Neural progenitor cell (in vitro differentiated cells): ENCODE measurements at places on chromosomes 3 and 15. TPM values are rescaled to one million over a fixed set of nuclear protein-coding genes. Genes with fewer than 3 reads are reported as not detected.

DNA sequence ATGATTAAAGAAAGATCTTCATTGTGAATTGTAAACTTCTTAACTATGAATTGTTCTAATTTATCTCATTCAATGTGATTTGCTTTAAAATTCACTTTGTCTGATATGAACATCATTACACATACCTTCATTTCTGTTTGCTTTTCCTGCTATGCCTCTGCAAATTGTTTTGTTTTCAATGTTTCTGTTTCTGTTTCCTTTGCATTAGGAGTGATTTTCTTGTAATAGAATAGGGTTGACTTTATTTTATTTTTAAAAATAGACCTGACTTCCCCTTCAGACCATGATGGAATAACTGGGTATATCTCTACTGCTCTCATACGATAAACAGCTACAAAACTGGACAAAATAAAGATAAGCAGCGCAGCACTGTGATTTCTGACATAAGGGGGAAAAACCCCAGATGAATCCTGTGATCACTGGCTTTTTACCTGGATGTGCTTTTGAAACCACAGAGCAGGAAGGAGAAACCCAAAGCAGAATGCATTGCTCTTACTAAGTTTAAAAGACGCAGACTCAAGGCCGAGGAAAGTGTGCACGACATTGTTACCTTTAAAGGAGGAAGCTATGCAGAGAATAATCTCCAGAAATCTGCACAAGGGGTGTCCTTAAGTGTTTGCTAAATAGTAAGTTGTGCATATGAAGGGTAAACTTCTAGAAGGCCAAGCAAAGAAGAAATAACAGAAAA is 420.2 kb downstream of the TBC1D5 start:
- no peaks in the 10 kb centered on the region for H3K4me1 ChIP-seq
- no peaks in the 10 kb centered on the region for H3K27me3 ChIP-seq
- DNase-seq: no peak
- no peaks in the 10 kb centered on the region for H3K36me3 ChIP-seq

DNA sequence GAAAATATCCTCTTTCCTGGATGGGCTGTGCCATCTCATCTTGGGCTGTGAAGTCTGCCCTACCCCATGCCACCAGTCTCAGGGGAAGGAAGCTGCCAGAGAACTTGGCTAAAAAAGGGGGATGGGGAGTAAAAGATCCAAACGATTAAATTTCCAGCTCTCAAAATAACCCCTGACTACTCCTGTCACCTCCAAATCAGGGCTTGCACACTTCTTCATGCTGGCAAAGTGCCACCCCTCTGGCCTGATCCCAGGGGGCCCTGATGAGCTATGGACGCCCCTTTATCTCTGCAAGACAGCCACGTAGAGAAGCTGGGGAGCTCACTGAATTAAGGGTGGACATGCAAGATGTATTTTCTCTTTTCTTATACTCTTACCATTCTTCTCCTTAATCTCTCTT is 1.2 kb upstream of the MLF1 start:
- no peaks in the 10 kb centered on the region for H3K36me3 ChIP-seq
- no peak overlapping the region for H3K4me3 ChIP-seq
- H3K27ac ChIP-seq: no peak overlapping the region
- no peaks in the 10 kb centered on the region for H3K4me1 ChIP-seq
- H3K27me3 ChIP-seq: peaks cover 30% of the 10 kb centered on the region

DNA sequence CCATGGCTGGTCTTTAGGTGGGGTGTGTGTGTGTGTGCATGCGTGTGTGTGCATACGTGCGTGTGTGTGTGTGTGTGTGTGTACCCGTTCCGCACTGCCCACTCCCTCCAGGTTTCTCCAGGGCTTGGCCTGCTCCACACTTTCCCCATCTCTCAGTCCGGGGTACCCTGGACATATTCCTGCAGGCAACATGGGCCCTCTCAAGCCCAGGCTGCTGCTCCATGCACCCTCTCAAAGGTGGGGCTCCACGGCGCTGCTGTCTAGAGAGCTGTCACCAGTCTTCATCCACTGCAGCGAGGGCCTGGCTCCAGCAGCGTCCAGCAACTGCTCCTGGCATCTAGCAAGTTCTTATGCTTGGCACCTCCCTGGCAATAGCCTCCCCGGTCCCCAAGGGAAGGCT is 86.1 kb downstream of the ATP10A start:
- H3K4me3 ChIP-seq: no peak overlapping the region
- DNase-seq: no peak
- H3K4me1 ChIP-seq: peaks cover 16% of the 10 kb centered on the region
- H3K27me3 ChIP-seq: no peaks in the 10 kb centered on the region
- H3K27ac ChIP-seq: no peak overlapping the region

GRCh38 chr15:76310475-76311099 is 682 bp downstream of the ETFA start:
- DNase-seq: peak; percentile 36
- H3K4me3 ChIP-seq: peak overlapping the region; percentile 80
- H3K27me3 ChIP-seq: no peaks in the 10 kb centered on the region

DNA sequence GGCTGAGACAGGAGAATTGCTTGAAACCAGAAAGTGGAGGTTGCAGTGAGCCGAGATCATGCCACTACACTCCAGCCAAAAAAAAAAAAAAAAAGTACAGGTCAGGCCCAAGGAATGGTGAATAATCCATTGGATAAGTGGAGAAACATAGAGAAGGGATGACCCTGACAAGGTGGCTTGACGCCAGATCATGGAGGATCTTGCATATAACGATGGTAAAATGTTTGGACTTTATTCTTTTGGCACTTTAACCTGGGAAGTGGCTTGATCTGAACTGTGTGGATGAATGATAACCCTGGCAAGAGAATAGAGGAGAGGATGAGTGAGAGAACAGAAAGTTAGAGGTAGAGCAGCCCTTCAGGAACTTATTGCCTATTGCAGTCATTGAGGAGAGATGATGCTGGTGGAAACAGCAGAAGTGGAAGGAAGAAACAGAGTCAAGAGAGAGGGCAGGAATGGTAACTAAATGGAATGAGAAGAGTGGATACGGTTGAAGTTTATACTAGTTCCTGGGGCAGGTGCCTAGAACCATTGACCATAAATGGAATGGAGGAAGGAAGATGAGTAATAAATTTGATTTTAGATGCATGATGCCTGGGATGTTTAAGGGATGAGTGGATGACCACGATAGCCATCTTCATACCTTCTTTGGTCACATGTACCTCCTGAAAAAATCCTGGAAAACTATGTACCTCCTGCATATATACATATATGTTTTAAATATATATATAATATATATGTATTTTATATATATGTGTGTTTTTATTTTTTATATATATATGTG is 57.8 kb downstream of the BLM start:
- H3K27ac ChIP-seq: no peak overlapping the region
- no peaks in the 10 kb centered on the region for H3K4me1 ChIP-seq
- no peak overlapping the region for H3K4me3 ChIP-seq
- peaks cover 13% of the 10 kb centered on the region for H3K36me3 ChIP-seq

Gene TERC
- 47.5 and 119 TPM in 2 replicates for total RNA-seq

DNA sequence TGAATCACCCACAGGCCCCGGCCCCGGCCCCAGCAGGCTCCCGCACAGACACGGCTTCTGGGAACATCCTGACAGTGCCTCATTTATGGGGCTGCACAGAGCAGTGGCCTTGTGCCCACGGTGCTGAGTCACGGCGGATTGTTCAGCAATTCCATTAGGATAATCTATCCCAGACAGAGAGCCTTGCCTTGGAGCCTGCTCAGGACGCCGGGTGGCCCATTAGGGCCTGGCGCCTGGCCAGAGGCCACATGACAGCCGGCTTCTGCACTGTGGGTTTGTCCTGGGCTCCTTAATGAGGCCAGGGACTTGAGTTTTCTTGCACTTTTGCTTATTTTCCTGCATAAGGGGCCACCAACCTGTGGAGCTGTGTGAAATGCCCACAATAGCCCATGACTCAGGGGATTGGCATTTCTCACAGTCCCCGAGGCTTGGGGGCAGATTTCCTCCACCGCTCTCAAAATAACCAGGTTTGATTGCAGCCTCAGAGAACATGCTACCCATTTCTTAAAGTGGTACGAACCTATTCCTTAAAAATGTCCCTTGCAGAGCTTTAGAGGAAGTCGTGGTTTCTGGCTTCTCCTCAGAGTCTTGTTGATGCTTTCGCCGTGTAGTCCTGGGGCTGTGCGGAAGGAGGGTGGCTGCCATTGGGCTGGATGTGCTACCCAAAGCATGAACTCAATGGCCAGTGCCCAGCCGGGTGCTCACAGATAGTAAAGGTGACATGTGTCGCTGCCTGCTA is 19.0 kb downstream of the SYNM start:
- no peaks in the 10 kb centered on the region for H3K36me3 ChIP-seq
- peak; percentile 55 for DNase-seq
- H3K4me3 ChIP-seq: no peak overlapping the region
- no peak overlapping the region for H3K27ac ChIP-seq
- no peaks in the 10 kb centered on the region for H3K27me3 ChIP-seq

Gene ABI3BP
- not detected in 2 replicates for total RNA-seq

Gene LRRK1
- 0.43 TPM in 1 of 2 replicates, not detected in the other for total RNA-seq

- no peaks in the 10 kb centered on the region for H3K4me1 ChIP-seq
- H3K27me3 ChIP-seq: no peaks in the 10 kb centered on the region
These were observed 46.5 kb upstream of the ARPP19 start for GRCh38 chr15:52615302-52615701.

DNA sequence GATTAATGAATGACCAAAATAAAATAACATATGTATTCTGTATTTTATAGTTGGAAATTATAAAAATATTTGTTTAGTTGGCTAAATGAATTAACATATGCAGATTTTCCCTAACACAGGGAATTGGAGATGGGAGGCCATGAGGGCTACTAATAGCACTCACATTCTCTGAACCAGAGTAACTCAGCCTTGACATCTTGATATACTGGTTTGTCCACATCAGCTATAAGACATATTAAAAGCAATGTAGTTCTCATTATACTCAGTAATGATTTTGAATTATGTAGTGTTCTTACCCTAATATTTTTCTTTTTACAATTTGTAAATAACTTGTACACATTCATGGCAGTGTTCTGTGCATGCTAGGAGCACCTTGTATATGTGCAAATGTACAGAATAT is 255.9 kb downstream of the EPHA6 start:
- no peak overlapping the region for H3K4me3 ChIP-seq
- no peak for DNase-seq

- no peaks in the 10 kb centered on the region for H3K4me1 ChIP-seq
- DNase-seq: no peak
- H3K27ac ChIP-seq: no peak overlapping the region
These were observed 4.3 kb upstream of the GPR160 start for GRCh38 chr3:170033489-170033888.

DNA sequence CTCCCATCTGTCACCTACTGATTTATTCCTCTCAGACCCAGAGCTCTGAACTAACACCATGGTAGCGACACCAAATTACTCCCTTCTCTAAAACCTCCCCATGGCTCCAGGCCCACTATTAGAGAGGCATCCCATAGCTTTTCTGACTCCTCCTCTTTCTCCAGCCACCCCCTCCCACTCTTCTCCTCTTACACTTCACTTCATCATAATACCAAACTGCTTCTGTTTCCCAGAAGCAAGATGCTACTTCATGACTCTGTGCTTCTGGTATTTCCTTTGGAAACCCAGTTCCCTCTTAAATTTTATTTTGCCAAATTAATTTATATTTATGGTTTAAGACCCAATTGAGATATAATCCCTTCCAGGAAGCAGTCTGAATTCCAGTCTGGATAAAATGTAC is 465.1 kb upstream of the PDZRN3 start:
- peaks cover 8% of the 10 kb centered on the region for H3K4me1 ChIP-seq
- no peak overlapping the region for H3K4me3 ChIP-seq
- no peak overlapping the region for H3K27ac ChIP-seq
- no peaks in the 10 kb centered on the region for H3K36me3 ChIP-seq
- no peaks in the 10 kb centered on the region for H3K27me3 ChIP-seq

Gene TLR9
- total RNA-seq: not detected in 2 replicates

DNA sequence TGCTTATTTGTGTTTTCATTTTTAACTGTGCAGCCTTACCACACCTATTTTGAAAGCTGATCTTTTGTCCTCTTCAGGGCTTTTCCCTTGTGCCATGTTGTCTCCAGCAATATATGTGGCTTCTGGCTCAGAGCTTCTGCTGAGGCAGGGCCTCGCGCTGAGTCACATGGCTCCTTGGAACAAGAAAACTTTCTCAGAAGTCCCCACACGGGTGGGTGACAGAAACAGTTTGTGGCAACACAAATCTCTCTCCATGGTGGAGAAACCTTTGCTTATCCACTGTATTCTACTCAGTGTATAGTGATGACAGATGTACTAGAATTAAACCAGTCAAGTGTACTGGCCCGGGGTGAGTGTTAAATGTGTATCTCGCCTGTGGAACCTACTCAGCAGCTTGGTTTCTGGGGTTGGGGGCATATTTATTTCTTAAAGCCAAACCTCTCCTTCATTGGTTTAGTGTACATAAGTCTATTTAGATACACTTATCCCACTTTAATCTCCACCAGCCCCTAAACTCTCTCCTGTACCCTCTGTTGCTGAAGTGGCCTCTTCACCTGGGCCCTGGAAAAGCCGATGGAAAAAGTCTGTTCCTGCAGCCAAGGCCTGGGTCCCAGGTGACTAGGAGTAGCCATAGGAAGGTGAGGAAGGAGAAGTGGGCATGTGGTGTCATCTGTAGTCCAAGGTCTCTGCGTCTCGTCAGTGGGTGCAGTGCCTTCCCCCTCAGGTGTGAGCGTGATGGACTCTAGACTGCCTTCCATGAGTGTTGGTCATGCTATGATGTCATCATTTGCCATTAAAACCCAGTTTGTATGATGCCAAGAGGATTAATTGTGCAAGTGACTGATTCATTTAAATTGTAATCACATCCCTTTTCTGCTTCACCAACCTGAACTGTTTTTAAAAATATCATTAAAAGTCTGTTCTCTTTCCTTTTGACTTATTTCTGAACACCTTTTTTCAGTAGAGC is 3.2 kb upstream of the FBXL22 start:
- no peaks in the 10 kb centered on the region for H3K36me3 ChIP-seq
- no peak overlapping the region for H3K4me3 ChIP-seq
- H3K27ac ChIP-seq: no peak overlapping the region
- no peak for DNase-seq

- H3K27me3 ChIP-seq: no peaks in the 10 kb centered on the region
- H3K27ac ChIP-seq: no peak overlapping the region
- no peak overlapping the region for H3K4me3 ChIP-seq
- no peaks in the 10 kb centered on the region for H3K36me3 ChIP-seq
- DNase-seq: no peak
- peaks cover 25% of the 10 kb centered on the region for H3K4me1 ChIP-seq
These were observed 39.1 kb upstream of the DNAJC13 start for GRCh38 chr3:132378048-132378762.

- H3K4me1 ChIP-seq: no peaks in the 10 kb centered on the region
- no peak overlapping the region for H3K27ac ChIP-seq
- H3K4me3 ChIP-seq: no peak overlapping the region
- no peaks in the 10 kb centered on the region for H3K27me3 ChIP-seq
- DNase-seq: no peak
These were observed 76.4 kb downstream of the CHRNA7 start for GRCh38 chr15:32106401-32107381.

DNA sequence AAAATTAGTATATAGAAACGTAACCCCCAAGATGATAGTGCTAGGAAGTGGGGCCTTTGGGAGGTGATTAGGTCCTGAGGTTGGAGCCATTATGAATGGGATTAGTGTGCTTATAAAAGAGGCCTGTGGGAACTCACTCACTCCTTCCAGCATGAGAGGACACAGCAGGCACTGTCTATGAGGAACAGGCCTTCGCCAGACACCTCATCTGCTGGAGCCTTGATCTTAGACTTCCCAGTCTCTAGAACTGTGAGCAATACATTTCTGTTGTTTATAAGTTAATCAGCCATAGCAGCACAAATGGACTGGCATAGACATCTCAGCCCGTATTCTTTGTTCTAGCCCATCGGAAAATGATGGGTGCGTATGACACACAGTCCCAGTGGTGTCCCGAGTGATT is 152.3 kb downstream of the GABRG3 start:
- no peaks in the 10 kb centered on the region for H3K27me3 ChIP-seq
- H3K36me3 ChIP-seq: no peaks in the 10 kb centered on the region
- H3K4me3 ChIP-seq: no peak overlapping the region
- no peaks in the 10 kb centered on the region for H3K4me1 ChIP-seq
